ENCODE measurements at places on chromosomes 13 and 19.

GRCh38 chr13:26412263-26412662 is 145.2 kb upstream of the WASF3 start:
- DNase-seq: no peak

GRCh38 chr13:27954406-27954851 is 14.7 kb downstream of the CDX2 start:
- DNase-seq: no peak

DNA sequence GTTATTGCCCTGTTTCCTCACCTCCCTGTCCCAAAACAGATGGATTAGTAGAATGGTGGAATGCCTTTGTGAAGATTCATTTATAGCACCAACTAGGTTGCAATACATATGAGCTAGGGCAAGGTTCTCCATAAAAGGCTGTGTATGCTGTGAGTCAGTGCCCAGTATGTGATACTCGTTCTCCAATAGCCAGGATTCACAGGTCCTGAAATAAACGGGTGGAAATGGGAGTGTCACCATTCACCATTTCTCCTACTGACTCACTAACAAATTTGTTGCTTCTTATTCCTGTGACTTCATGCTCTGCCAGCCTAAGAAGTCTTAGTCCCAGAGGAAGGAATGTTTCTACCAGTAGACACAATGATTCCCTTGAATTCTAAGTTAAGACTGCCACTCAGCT is 1745.4 kb downstream of the SLITRK1 start:
- DNase-seq: no peak

DNA sequence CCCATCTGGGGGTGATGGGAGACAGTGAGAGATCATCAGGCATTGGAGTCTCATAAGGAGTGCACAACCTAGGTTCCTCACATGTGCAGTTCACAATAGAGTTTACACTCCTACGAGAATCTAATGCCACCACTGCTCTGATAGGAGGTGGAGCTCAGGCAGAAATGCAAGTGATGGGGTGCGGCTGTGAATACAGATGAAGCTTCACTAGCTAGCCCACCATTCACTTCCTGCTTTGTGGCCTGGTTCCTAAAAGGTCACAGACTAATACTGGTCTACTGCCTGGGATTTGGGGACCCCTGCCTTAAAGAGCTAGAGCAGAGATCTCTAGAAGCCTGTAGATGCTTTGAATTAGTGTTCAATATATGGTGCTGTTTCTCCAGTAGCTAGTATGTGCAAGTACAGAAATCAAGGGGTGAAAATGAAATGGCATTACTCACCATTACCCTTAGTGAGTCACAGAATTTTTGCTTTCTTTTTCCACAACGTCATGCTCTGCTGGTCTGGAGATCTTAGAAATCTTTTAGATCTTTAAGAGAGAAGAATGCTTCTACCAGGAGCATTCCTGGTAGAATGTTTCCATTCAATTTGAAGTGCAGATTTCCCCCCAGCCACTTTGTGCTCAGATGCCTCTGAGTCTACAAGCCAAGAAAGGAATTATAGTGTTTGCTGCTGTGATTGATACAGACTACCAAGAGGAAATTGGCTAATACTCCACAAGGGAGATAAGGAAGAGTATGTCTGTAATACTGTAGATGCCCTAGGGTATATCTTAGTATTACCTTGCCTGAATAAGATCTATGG is 2301.2 kb downstream of the PCDH9 start:
- DNase-seq: no peak

DNA sequence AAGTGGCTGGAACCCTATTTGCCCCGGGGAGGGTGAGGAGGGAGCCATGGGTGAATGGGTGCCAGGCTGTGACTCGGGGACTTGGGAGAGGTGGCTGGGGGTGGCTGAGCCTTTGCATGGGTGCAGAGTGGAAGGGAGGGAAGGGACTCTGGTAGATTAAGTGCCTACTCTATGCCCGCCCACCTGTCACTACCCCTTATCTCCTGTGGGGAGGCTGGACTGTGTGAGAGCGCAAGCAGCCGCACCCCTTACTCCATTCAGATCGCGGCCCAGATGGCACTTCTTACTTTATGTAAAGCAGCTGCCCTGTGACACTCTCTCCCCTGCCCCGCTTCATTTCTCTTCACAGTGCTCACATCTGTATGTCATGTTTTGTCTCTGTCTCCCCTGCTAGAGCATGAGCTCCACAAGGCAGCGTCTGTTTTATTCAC is 2.9 kb downstream of the KASH5 start:
- DNase-seq: no peak

DNA sequence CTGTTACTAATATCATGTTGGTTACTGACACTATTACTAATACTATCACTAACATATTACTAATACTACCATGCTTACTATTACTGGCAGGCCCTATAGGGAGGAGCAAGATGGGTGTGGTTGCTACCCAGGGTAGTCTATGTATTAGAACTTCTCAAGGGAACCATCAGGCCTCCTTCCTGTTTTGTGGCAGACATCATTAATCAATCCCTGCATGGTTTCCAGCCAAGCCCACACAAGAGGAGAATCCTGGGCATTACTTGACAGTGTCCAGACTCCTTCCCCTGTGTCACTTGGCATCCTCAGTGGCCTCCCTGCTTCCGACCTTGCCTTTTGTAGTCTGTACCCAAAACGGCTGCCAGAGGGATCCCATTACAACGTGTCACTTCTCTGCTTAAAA is 8.9 kb downstream of the HAS1 start:
- no peak for DNase-seq

- DNase-seq: no peak
These were observed 72.7 kb upstream of the SLITRK1 start for GRCh38 chr13:83955011-83955410.

GRCh38 chr13:21557995-21558394 is 46.0 kb downstream of the MICU2 start:
- DNase-seq: no peak

DNA sequence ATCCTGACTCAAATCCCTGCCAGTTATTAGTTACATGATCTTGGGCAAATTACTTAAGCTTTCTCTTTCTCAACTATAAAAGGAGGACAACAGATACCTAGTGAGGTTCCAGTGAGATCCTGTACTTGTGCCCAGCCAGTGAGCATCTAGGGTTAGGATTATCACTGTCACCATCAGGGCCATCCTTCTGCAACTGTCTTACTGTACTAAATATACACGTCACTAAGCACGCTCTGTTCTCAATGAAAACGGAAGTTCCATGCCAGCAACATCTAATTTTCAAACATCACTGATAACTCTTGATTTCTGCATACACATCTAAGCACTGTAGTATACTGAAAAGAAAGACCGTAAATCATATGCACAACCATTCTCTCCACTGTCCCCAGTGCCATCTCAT is 70.0 kb downstream of the FOXO1 start:
- no peak for DNase-seq

GRCh38 chr13:106599875-106600797 is 32.2 kb upstream of the ARGLU1 start:
- DNase-seq: no peak

DNA sequence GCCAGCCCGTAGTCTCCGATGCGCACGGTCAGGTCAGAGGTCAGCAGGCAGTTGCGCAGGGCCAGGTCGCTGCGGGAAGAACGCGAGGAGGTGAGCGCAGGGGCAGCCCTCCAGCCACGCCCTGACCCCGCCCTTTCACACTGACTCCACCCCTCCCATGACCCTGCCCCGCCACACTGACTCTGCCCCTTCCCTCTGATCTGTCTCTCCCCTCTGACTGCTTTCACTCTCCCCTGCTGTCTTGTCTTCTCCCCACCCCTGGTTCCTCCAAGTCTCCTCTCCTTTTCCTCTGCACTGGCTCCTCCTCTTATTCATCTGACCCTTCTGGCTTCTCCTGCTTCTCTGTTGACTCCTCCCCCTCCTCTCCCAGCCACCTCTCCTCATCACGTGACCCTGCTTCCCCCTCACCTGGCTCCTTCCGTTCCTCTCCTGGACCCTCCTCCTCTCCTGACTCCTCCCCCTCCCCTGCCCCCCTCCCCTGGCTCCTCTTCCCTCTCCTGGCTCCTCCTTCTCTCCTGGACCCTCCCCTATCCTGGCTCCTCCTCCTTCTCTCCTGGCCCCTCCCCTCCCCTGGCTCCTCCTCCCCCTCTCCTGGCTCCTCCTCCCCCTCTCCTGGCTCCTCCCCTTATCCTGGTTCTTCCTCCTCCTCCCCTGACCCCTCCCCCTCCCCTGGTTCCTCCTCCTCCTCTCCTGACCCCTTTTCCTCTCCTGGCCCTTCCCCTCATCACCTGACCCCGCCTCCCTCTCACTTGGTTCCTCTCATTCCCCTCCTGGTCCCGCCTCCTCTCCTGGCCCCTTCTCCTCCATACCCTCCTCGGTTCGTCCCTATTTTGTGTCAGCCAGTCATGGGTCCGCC is 9.9 kb downstream of the LMTK3 start:
- peak; percentile 94 for DNase-seq

- peak; percentile 24 for DNase-seq
These were observed 60.5 kb downstream of the MAP4K1 start for GRCh38 chr19:38557205-38557799.

DNA sequence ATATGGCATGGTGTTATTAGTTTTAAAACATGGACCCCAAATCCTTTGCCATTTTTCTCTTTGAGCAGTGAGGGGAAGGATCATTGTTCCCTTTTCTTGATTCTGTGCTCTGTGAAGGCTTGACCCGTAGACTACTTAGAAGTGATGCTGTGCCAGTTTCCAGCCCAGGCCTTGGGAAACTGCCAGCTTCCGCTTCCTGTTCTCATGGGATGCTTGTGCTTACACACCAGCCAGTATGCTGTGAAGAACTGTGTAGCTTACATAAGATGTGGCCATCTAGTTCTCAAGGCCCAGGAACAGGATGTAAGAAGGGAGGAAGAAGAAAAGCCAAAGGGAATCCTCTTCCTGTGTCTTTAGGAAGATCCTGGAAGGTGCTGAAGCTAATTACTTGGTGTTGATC is 180.9 kb downstream of the PCCA start:
- DNase-seq: no peak

- no peak for DNase-seq
These were observed 19.9 kb downstream of the TINCR start for GRCh38 chr19:5547881-5548280.

- DNase-seq: no peak
These were observed 531.7 kb upstream of the ARGLU1 start for GRCh38 chr13:107099661-107100060.

DNA sequence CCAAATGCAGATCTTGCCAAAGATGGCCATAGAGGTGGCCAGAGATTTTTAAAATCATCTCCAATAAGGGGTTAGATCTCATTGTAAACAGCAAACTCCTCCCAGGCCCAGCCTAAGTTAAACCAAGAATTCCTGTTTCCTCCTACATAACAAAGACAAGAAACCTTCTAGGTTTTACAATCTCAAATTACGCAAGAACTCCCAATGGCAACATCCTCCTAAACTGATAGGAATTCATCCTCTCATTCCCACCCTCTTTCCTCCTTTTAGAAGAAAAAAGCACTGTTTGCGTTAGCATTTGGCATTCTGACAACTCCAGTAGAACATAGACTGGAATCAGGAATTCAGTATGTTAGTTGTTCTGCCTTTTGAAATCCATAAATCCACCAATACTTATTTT is 14.6 kb downstream of the PROSER1 start:
- DNase-seq: no peak

DNA sequence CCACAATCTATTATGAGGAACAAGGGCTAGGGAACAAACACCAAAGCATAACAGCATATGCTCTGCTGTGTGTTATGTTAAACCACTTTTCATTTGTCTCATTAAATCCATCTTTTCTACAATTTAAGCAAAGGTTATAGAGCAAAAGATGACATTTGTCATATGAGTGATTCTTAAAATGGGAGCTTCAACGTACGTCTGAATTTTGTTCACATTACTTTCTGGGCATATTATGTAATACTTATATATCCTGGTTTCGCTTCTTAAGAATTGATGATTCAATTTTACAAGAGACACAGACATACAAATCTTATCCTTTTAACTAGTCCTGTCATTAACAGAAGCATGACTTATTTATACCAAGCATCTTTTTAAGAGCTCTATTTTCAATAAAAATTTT is 3.3 kb upstream of the TPP2 start:
- no peak for DNase-seq

GRCh38 chr13:104253063-104253680 is 1187.0 kb upstream of the SLC10A2 start:
- DNase-seq: no peak

GRCh38 chr13:30791354-30792001 is 56.1 kb downstream of the ALOX5AP start:
- DNase-seq: no peak

GRCh38 chr19:40612831-40613689 is 11.9 kb downstream of the LTBP4 start:
- peak; percentile 84 for DNase-seq

- no peak for DNase-seq
These were observed at the start of gene FXYD3 for GRCh38 chr19:35115177-35115951. Gene FXYD3 (plus strand): TSS chr19:35115823. CDS start chr19:35119377, 3,554 bp downstream.
